ENCODE measurements at places on chromosomes 12 and 14.

GRCh38 chr12:67484791-67485480 lies 163.6 kb upstream of the DYRK2 start:
- DNase-seq = no peak

GRCh38 chr14:62381311-62382070 lies 619.3 kb downstream of the SNAPC1 start:
- no peak for DNase-seq

DNA sequence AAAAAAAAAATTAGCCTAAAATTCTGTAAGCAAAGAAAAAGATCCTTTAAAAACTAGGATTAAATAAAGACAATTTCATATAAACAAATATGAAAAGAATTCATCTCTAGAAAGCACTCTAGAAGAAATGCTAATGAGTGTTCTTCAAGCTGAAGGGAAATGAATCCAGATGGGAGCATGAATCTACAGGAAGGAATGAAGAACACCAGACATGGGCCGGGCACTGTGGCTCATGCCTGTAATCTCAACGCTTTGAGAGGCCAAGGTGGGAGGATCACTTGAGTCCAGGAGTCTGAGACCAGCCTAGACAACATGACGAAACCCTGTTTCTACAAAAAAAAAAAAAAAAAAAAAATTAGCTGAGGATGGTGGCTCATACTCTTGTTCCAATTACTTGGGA lies 297.2 kb downstream of the FBXL14 start:
- no peak for DNase-seq

DNA sequence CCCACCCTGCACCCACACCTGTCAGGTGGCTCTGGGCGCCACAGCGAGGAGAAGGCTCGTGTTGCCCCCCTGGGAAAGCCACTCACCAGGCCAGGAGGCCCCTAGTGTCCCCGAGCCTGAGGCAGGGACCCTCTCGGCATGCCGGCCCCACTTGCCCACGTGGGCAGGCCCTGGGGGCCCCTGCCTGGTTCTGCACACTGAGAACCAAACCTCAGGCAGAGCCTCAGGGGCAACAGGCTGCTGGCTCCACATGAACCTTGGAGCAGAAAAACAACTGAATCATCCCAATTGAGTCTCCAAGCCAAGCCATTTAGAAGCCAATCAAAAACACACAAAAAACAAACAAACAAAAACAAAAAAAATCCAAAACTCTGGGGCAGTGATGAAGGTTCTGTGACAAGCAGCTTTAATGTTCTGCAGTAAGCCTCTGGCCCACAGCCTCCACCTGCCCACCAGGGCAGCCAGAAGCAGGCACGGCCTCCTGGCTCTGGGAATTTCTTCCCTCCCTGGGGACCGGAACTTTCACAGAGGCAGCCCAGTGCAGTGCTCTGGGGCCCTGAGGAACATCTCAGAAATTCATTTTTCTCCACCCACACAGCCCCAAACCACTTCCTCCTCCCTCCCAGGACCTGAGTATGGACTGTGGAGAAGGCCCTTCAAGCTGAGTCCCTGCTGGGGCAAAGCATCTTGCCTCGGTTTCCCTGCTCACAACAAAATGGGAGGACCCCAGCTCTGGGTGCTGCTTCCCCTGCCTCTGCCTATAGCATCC lies 90.2 kb downstream of the CHGA start:
- DNase-seq = no peak

DNA sequence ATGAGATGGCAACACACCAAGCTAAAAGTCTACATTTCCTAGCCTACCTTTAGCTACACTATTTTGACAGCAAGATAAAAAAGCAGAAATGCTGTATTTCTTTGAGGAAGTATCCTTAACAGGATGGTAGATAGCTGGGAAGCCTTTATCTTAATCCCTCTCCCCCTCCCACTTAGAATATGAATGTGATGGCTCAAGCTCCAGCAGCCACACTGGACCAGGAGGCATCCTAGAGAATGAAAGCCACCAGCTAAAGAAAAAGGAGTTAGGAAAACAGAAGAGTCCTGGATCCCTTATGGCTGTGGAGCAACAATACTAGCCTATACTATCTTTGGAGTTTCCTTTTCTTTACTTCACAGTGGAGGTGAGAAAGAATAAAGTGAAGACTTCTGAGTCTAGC lies 15.1 kb downstream of the NAP1L1 start:
- no peak for DNase-seq

DNA sequence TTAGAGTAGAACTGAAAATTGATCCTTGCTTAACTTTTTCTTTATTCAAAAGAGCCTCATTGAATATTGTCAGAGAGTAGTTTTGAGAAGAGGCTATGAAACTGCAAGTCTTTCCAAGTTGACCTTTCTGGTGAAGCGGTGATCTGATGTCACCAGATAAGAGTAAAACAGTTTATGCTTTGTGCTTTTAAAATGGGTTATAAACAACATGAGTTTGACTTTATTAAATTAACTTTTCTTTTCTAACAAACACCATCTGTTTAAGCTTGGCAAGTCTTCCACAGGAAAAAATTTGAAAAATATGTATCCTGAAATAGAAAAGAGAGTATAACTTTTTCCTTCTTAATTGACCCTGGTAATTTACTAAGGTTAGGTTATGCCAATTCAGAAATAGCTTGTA lies 408.7 kb upstream of the NOVA1 start:
- no peak for DNase-seq

DNA sequence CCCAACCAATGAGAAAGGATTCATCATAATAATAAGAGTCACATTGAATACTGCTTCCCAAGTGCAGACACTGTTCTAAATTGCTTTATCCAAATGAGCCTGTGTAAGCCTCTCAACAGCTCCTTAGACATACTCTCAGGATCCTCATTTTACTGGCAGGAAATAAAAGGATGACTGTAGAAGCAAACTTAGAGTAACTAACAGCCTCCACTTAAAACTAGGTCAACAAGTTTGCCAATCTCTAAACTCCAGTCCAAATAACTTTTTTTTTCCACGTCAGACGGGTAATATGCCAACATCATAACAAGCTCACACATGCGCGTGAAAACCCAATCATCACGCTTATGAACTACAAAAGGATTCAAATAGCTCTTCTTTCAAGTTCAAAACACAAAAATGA lies 15.3 kb upstream of the DPF3 start:
- no peak for DNase-seq

DNA sequence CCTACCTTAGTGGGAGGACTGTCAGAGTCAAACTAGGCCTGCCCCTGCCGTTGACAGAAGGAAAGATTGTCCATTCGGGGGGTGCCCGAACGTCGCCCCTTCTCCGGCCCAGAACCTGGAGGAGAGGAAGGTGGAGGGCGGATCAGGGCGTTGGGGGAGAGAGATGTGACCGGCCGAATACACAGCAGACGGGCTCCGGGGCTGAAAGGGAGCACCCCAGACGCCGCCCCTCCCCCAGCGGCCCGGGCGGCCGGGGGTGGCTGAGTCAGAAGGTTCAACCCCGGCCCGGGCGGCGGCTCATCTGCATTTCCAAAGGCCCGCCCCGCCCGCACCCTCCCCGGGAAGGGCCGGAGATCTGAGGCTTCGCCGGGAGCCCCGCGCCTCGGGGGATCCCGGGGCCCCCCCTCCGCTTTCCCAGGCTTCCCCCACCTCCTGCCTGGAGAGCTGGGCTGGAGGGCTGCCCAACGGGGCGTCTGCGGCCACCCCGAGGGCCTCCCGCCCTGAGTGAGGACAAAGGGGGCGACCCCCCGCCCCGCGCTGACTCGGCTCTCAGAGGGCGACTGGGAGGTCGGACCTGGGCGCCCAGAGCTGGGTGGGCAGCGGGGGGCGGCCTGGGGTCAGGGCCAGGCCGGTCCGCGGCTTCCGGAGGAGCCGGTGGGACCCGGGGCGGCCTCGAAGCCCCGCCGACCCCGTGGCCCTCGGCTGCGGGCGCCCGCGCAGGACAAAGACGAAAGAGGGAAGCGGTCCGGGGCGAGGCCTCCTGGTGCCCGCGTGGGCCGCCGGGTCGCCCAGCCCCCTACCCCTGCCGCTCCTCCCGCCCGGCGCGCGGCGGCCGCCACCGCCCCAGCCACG lies 3.7 kb upstream of the SETD1B start:
- peak; percentile 78 for DNase-seq

DNA sequence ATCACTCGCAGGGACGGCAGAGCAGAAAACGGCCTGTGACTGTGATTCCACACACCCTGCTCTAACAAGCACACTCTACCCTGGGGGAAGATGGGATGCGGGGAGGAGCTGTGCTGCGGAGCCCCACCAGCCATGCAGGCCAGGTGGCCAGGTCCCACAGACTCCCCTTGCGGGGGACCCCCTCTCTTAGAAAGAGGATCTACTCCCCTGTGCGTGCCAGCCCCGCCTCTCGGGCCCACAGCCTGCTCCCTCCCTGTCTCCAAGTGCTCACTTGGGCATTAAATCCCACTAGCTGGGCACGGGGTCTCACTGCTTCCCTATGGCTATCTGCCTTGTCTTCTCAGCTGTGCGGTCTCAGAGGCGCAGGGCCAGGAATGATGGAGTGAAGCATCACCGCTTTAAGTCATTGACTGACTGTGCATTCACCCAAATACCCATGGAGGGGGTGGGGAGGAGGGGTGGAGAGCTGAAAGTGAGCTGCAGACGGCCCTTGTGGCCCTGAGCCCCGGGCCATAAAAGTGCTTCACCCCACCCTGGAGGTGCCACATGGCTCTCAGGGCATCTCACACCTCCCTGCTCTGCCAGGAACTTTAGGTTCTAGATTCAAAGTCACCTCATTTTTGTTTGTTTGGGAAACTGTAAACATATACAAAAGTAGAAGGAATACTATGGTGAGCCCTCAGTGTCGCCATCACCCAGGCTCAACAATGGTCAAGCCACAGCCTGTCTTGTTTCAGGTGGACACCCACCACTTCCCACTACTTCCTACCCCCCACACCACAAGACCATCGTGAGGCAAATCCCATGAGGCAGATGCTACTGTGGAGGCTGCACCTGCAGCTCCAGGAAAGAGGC lies 9.4 kb downstream of the STX2 start:
- DNase-seq = no peak

- DNase-seq = no peak
These were observed 17.8 kb downstream of the SINHCAF start for GRCh38 chr12:31308116-31308515.

GRCh38 chr14:25750436-25750835 lies 700.5 kb upstream of the STXBP6 start:
- no peak for DNase-seq

Data from activated T-helper 9 cell treated with anti-CD3 and anti-CD28 coated beads, Interleukin-2, amount 50 U/mL, for 16 hours (primary cell).